Stimulated activated CD8-positive, alpha-beta memory T cell treated with anti-CD3 and anti-CD28 coated beads, Interleukin-7, amount 100 ng/mL, for 1 hour (primary cell): ENCODE measurements at places on chromosomes 7 and 10.

DNA sequence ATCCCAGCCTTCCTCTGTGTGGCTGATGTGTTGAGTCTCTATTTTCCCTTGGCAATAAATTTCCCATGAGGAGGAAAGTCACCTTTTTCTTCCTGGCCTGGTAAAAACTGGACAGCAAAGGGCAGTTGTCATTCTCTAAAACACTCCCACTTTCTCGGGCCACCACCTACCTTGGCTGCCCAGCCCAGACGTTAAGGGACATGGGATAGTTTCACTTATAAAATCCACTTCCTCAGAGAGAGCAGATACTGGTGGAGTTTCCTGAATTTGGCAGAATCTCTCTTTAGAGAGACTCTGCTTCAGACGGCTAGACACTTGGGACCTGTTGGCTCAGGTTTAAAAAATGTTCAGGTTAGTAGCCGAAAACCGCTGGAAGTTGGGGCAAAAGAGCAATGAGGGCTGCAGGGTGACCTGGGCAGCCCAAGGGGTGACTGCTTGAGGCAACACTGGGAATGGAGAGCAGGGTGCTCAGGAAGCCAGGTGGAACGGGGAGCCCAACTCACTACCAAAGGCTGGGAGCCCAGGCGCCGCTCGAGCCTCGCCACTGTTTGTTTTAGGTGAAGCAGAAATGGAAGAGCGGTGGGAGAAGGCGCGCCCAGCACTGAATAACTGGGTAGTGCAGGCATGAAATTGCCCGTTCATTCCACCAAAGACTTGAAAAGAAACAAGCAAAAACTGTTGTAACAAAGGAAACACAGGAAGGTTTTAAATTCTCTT, 186.1 kb downstream of the TRIL start:
- no peak for DNase-seq

DNA sequence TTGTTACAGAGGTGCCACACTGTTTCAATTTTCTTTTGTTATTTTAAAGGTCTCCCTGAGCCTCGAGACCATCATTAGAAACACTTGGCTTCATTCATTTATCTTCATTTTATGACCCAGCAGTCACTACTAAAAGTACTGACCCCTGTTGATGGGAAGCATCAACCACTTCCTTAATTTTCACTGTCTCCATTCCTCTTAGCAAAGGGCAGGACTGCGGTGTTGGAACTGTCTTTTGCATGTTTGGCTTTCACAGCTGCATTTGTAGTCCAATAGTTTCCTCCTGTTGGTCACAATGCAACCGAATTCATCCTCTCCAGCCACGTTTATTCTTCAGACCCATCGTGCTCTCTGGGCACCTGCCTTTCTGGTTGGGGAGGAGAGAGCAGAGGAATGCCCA, 46.7 kb upstream of the PDZD8 start:
- DNase-seq = no peak

GRCh38 chr7:45151967-45152366, 5.6 kb upstream of the RAMP3 start:
- no peak for DNase-seq

DNA sequence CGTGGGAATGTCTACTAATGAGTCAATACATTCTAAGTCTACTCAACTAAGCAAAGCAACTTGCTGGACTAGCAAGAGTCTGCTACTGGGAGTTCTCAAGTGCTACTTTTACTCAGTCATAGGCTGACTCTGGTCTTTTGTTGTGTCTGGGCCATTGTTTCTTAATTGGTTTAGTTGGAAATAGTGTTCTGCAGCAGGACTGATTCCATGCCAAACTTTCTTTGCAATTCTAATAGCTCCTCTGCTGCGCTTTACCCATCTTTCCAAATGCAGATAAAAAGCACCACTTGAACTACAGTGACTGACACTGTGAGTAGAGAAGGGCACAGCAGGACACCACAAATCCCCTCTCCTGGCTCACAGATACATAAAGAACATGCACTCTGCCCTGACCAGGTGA, 125.7 kb downstream of the CD36 start:
- DNase-seq = no peak

DNA sequence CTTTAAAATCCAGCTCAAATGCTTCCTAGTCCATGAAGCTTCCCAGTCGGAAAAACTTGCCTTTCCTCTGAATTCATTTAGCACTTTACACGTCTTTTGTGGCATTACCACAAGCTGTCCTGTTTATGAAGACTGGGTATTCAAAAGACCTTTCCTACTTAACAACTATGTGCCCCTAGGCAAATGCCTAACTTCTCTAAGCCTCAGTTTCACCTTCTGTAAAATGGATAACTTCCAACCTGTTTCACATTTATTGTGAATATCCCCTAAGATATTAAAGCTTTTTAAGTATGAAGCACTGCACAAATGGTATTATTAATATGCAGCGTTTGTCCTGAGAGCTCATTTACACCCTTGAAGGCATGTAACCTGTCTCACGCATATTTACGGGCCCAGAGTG, 843 bp downstream of the CFAP70 start:
- no peak for DNase-seq

- DNase-seq = no peak
Observed at GRCh38 chr10:11231285-11231684, 213.6 kb downstream of the CELF2 start.

DNA sequence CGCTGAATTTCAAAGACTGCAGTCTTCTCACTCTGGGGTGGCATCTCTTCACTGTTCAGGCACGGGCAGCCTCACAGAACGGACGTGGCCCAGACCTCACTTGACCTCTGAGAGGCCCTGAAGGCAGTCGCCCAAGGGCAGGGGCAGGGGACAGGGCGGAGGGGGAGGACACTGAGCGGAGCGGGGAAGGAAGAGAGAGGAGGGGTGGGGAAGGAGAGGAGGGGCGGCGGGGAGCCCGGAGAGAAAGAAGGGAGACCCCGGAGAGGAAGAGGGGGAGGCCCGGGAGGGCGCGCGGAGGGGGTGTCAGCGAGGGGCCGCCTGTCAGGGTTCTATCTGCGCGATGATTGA, 58.7 kb upstream of the COMTD1 start:
- DNase-seq = no peak

- no peak for DNase-seq
Observed at GRCh38 chr7:100793806-100794660, 33.3 kb downstream of the EPHB4 start.

DNA sequence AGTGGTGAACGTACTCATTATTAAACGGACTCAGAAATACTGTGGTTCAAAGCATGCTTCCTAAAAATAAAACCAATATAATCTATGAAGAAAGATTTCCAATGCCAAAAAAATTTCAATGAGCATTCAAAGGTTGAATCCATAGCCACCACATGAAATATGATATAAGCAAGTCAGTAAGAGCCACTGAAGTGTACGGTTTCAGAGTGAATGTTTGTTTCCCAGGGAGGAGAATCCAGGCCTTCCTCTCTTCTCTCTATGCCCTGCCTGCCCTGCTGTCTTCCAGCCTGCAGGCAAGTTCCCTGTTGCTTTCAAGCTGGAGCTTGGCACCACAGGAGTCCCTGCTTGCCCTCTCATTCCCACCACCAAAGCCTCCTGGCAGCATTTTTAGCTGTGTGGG, 1171.6 kb upstream of the C7orf33 start:
- DNase-seq = no peak

- DNase-seq = no peak
Observed at GRCh38 chr7:96998744-96999143, 6.6 kb upstream of the DLX6 start.

DNA sequence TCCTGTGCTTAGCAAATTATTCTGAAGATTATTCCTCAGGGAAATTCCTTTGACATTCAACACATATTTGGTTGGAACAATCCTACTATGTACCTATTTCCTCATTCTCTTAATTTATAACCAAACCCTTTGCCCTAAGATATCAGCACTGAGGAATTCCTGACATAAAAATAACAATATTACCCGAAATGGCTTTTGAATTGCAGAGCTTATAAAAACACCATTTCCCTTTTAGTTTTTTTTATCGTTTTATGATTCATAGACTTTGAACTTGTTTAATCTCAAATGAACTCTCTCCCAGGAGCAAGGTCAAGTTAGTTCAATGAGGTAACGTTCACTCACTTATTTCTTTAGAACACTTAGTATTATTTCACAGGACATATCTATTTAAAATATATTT, 7.7 kb upstream of the ABCB1 start:
- DNase-seq = no peak

DNA sequence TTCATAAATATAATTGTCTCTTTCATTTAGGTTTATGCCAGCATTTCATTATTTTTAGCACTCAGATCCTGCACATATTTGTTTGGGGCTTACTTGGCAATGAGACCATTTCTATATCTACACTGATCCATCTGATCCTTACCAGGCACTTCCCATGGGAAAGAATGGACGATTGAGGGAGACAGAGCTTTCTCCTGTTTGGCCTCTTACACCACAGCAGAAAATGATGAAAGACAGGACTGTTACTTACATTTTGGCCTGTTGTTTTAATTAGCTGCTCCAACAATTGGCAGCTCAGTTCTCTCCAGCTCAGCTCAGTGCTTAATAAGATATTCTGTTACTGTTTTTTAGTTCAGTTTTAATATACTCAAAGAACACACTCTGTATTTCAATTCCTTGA, 77.6 kb upstream of the RSU1 start:
- no peak for DNase-seq

DNA sequence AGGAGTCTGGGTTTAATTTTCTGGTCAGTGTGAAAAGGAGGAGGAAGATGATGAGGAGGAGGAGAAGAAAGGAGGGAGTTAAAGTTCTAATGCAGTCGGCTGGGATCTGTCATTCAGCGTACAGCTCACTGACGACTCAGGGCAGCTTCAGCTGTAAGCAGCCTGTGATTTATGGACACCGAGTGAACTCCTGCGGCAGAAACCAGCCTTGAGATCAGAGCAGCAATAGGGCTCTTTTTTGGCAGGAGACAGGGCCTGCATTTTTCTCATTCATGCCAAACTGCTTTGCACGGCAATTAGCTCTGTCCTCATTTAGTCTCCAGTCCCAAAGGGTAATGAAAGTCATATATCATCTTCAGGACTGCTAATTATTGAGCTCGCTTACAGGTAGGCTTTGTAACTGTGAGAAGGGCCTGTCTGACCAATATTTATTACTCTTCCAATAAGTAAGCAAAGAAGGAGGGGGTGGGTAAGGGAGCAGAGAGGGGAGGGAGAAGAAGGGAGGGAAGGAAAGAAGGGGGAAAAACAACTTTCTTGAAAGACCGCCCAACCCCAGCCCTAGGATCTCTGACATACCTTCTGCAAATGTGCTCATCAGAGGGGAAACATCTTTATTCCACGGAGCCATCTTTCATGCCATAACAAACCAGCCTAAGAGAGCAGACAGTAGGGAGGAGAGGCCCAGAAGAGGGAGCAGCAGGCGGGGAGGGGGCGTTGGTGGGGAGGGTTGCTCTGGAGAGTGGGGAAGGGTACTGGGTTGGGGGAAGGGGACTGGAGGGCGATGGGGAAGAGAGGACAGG, 48.1 kb upstream of the COMTD1 start:
- no peak for DNase-seq

GRCh38 chr7:30977896-30978564, 14.3 kb downstream of the GHRHR start:
- no peak for DNase-seq

DNA sequence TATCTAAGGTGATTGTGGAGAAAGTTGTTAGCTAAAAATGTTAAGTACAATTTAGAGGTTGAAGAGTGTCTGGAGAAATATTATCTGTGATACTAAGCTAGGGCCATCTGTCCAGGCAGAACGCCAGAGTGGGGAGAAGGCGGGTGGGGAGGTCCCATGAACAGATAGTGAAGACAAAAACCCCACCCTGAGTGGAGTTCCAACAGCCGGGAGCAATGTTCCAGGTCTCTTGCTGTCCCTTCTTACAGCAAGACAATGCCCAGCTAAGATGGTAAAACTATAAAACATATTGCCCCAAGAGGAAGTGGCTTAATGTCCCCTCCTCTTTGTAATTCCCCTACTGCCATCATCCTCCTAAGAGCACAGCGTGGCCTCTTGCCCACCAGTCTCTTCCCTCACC, 10.4 kb upstream of the IL15RA start:
- DNase-seq = no peak

DNA sequence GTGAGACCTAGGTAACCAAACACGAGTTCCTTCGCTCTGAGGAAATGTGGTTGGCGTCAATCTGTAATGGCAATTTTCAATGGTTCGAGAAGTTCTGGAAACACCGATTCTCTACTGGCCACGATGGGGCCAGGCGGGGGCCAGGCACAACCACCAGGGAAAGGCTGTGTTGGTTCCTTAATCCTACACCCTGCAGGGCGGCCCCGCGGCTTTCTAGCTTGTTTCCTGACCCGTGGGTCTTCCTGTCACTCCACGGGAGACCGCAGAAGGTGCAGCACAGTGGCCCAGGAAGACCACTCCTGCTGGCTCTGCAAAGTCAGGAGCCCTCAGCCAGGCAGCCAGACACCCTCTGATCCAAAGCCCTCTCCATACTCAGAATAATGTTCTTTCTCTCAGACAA, 113.4 kb downstream of the FGFR2 start:
- DNase-seq = no peak

- no peak for DNase-seq
Observed at GRCh38 chr7:12403287-12404181, at the start of gene VWDE. Gene VWDE (minus strand): TSS chr7:12403865. CDS start chr7:12403716, 149 bp downstream.

- DNase-seq = no peak
Observed at GRCh38 chr10:62492012-62492869, 118.1 kb downstream of the ZNF365 start.

DNA sequence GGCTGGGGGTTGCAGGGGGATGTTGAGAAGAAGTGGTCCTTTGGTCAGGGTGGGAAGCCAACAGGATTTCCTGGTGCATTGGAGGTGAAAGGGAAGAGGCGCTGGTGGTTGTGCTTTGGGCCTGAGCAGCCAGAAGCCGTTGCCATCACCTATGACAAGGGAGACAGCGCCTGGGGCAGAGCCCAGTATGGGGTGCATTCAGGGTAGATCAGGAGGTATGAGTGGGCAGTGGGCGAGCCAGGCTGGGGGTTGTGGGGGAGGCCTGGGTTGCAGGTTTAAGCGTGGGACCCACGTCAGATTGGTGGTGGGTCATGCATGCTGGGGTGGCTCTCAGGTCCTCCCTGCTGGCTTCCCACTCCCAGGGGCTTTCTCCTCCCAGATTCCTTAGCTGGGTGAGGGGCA, 6.3 kb upstream of the PILRB start:
- DNase-seq = no peak

DNA sequence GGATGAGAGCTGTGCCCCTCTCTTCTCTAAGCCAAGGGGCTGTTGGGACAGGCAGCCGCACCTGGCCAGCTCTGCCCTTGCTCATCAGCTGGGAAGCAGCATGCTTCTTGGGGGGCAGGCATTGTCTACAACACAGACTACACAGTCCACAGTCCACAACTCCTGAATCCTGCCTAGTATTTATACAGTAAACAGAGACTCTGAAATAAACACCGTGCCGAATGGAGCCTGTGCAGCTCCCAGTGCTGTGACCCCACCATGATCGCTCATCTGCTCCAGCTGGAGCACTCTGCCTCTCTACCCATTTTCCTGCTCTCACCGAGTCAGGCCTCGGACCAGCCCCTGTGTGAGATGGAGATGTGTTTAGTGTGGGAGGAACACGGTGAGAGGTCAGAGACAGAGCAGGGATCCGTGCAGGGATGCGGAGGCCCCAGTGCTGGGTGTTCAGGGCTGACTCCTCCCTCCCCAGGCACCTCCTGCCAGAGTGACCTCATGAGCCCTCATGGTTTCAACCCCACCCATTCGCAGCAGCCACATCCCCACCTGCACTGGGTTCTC, 608.0 kb downstream of the DNAJB6 start:
- no peak for DNase-seq
